Spleen (tissue), 13 donors: ENCODE measurements at places on chromosomes 7 and 10. TPM values are rescaled to one million over a fixed set of nuclear protein-coding genes. Genes with fewer than 3 reads are reported as not detected.
A peak's percentile ranks its signal among the peaks of the same experiment; 100 is the strongest.

- no peak for DNase-seq
Measured at GRCh38 chr7:41994746-41995110, 242.3 kb downstream of the GLI3 start.

DNA sequence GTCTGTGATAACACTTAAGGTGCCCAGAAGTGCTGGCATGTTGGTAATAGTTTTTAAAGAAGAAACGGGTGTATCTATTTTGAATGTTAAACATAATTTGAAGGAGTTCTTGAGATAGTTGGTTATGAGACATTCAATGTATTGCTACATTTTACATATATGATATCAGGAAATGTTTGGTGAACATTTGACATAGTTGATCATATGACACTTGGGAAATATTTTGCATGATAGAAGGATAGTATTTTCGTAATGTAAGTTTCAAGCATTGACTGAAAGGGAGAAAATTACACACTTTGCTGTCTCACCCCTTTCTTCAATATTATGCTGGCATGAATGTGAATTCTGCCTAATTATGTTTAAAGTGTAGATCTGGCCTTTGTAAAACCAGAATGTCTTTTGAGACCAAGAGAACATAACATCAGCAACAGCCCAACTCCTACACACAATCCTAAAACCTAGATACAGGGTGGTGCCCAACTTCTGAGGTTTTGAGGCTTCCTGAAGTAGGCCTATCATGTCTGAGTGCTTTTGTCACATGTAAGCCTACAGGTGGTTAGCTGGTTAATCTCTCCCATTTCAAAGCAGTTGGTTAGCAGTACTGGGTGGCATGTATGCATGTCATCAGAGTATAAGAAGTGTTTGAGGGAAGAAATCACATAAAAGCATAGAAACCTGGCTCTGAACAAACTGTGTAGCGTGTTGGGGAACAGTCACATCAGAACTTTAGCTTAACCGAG lies 2.1 kb downstream of the ADD3 start:
- DNase-seq, result no peak

DNA sequence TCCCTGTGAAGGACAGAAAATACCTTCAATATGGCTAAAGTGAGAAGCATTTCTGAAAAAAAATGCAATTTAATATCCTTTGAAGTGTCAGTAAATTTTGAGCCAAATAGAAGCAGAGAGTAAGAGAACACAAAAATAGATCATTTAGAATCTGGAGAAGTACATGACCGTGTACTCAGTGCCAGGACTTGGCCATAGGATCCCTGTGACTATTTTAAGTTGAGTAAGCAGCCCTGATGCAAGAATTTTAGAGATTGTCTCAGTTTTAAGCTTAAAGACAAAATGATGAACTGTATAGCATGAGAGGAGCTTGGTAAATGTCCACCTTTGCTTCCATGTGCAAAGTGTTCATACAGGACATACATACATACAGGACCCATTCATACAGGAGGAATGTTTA lies 2.5 kb downstream of the PTER start:
- DNase-seq, result no peak

- no peak for DNase-seq
Measured at GRCh38 chr10:97607095-97607636, 17.6 kb downstream of the C10orf62 start.

DNA sequence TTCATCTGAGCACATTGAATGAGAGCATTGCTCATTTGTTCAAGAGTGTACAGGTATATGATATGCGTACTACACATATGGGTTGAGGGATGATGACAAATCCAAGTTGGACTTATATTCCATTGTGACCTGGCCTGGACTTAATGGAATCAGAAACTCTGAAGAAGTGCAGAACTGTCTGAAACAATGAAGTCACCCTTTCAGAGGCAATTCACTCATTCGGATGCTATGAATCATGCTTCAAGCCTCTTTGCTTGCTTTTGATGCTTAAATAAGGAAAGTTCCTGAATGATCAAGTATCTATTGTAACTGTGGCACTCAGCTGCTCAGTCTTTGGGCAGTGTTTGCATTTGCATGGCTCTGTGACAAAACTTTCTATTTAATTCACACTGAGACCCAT lies 93.4 kb downstream of the ZNF365 start:
- DNase-seq, result no peak

DNA sequence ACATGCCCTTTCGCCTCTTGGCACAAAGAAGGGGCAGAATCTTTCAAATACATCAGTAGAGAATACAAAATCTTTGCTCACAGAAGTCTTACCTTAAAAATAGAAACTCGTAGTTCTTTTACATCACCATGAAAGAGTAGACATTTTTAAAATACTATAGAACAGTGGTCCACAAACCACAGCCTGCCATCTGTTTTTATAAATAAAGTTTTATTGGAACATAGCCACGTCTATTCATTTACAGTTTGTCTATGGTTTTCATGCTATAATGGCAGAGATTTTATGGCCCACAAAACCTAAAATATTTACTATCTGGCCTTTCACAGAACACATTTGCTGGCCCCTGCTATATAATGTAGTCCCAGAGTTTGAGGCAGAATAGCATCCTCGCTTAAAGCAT lies 46.1 kb upstream of the CABCOCO1 start:
- DNase-seq, result no peak

Gene C10orf105
- 3.1 TPM for total RNA-seq

DNA sequence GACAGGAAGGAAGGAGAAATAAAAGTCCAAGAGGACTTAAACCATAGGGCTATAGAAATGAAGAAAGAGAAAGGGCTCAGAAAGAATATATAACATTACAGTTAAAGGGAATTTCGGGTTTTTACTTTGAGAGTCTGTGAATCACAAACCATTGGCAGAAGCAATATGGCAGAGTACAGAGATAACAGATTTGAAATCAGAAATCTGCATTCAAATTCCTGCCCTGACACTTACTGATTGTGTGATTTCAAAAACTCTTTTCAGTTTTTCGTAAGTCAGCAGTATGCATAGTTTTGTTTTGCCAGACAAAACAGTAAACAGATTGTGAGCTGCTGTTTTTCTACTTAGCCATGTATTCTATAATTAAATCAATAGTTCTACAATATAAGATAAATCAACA lies 8.2 kb downstream of the JMJD1C start:
- no peak for DNase-seq

- no peak for DNase-seq
Measured at GRCh38 chr10:104437226-104437625, 83.6 kb downstream of the CFAP58 start.

DNA sequence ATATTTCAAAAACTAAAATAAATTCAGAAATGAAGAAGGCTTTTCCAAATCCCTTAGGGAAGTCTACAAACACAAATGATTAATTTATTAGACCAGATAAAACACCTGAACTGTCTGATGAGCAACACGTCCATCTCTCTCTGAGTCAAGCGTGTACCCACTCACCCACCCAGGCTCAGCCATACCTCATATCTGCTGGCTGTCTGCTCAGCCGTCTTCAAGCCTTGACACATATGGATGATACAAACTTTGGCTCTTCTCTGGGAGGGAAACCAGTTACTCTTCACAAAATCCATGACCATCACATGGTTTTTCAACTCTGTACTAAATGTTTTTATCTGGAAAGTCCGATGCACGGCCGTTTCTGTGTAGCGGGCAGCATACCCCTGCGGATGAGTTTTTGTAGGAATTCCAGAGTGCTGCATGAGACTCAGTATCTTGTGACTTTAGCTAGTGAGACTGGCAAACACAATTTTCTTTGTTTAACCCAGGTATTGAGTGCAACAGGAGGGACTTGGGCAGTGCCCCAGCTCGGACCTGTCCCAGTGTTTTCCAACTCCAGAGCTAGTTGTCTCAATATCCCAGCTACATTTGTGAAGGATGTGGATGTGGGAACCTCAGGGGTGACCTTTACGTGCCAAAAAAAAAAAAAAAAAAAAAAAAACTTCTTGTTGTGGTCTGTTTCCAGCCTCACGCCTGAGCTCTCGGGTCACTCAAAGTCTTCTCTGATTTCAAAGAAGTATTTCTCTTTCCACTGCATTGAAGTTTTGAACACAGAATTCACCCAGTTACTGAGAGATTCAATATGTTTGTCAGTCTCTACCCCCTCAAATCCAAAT lies at the start of gene C10orf90:
C10orf90 (minus strand) TSS at position 638 of the 839 bp plus-strand sequence; CDS start at position 425, 213 bp downstream.
- no peak for DNase-seq

Gene CALHM3
- not detected for total RNA-seq

DNA sequence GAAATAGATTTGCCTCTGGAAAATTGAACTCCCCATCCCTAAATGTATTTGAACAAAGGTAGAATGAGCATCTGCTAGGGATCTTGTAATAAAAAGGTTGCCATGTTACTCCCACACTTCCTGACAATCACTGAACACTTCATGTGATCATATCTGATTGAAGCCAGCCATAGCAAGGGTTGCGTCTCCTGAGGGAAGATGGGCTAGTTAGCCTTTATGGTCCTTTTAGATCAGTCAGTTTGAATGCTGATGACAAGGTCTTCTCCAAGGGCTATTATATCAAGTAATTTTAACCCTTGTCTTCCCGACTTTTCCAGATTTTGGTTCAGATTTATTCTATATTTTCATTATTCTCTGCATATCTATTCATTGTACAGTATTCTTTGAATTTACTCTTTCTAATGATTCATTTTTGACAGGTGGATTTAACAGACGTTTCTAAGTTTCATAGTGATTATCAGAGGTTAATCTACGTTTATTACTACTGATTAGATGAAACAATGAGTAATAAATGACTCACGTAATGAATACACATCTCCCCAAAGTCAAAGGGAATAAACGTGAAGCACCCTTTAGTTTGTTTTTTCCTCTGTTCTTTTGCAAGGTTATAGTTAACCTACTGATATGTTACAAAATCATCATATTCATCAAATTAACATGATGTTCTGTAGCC lies 28.1 kb downstream of the CSGALNACT2 start:
- no peak for DNase-seq

GRCh38 chr10:95860166-95860940 lies 47.4 kb upstream of the CC2D2B start:
- no peak for DNase-seq

Gene ZNF853
- 4.4 TPM for total RNA-seq

Gene SPDYE6
- total RNA-seq, result not detected

DNA sequence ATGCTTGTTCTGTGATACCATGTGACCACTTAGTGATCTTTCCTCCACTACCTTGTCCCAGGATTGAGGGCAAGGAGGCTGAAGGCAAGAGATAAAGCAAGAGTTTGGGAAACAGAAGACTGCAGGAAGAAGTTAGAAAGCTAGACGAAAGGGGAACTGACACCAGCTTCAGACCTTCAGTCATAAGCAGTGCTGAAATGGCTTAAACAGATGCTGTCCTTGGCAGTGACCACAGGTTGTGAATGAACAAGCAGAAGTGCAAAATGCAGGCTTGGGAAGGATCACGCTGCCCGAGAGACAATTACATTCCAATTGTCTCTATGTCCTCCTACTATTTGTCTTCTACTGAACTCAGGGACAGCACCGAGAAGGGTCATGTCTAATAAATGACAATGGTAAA lies 704.9 kb upstream of the AUTS2 start:
- no peak for DNase-seq

GRCh38 chr10:97922022-97922758 lies 72.5 kb downstream of the GOLGA7B start:
- DNase-seq, result peak; percentile 31

GRCh38 chr10:71534568-71535194 lies 138.0 kb downstream of the CDH23 start:
- DNase-seq, result no peak

DNA sequence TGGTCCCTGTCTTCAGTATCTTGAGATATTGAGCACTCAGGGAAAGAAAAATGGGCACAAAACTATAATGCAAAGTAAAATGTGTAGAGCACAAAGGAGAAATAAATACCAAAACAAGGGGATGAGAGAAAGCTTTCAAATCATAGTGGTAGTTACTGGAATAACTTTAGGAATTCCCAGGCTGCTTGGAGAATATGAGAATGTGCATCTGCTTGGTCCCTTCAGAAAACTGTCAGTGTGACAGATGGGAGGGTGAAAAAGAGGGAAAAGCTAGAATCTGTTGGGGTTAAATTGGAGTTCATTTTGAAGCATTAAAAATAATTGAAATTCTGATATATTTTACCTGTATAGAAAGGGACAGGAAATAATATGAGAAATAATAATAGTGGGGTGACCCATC lies 15.3 kb downstream of the ST7 start:
- DNase-seq, result no peak

- DNase-seq, result peak; percentile 95
Measured at GRCh38 chr7:158828133-158829020, 932 bp downstream of the ESYT2 start.

- no peak for DNase-seq
Measured at GRCh38 chr7:94300176-94300835, 94.4 kb upstream of the COL1A2 start.

DNA sequence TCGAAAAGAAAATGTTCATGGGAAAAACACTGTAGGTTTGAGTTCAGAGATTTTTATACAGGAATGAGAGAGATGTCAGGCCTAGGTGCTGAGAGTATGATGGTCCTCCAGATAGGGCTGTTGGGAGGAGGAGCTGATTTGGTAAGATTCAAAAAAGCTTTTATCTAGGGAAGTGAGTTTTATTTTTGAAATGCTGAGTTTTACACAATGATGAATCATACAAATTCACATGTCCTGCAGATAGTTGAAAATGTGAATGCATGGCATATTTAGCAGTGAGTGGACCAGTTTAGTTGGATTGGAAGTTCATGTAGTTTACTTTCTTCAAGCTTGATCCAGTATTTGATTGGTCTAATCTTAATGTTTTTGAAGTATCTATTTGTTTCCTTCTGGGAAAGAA lies 154.8 kb downstream of the LRRC4 start:
- no peak for DNase-seq
